ENCODE measurements at places on chromosomes 16 and 17.
A peak's percentile ranks its signal among the peaks of the same experiment; 100 is the strongest.

GRCh38 chr16:57621521-57622271, 6.7 kb upstream of the ADGRG1 start:
- no peak for DNase-seq

- peak; percentile 73 for DNase-seq
These were observed 8.5 kb downstream of the ALOXE3 start for GRCh38 chr17:8109661-8110455.

DNA sequence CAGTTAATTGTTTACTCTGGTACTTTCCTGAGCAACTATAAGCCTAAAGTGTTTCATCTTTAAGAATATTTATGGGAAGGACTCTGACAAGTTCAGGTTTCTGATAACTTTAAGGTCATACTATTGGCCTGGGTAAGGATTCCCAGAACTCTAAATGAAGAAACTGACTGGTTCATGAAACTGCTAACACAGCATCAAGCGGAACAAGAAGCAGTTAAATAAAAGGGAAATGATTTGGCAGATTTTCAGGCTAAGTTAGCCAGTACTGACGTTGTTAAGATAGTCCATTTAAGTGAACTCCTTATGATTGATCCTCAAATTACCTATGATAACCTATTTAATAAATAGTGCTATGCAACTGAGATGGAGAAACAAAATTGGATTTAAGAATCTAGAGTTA, 101.6 kb upstream of the CES5A start:
- no peak for DNase-seq

GRCh38 chr16:11788914-11789313, 8.1 kb downstream of the ZC3H7A start:
- DNase-seq = no peak

DNA sequence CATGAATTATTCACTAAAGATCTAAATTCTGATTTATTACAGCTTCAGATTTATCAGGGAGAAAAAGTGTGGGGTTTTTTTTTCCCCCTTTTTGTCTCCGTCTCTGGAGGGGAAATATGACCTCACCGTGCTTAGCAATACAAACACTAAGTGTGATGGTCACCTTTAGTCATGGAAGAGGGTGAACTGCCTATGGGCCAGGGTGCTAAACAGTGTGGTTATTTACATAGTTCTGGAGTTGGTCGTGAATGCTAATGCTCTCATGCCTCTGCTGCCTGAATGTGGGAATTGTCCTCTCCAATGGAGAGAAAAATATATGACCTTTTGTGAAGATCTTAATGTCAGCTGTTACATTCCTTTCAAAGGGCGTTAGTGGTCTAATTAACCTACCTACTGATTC, 44.8 kb upstream of the MSI2 start:
- DNase-seq = no peak

- DNase-seq = no peak
These were observed 13.7 kb upstream of the ERN2 start for GRCh38 chr16:23726710-23727109.

- DNase-seq = no peak
These were observed 6.4 kb downstream of the KDM6B start for GRCh38 chr17:7840441-7840840.

GRCh38 chr17:50101346-50102163, 6.4 kb downstream of the PDK2 start:
- no peak for DNase-seq

DNA sequence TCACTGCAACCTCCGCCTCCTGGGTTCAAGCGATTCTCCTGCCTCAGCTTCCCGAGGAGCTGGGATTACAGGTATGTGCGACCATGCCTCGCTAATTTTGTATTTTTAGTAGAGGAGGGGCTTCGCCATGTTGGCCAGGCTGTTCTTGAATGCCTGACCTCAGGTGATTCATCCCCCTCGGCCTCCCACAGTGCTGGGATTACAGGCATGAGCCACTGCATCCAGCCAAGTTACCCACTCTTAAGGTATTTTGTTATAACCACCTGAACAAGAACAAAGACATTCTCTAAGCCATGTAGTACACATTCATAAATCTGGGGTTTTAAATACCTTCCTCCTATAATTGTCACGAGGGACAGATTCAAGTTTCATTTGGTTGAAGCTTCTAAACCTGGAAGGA, 12.3 kb upstream of the TMEM170A start:
- DNase-seq = no peak

- no peak for DNase-seq
These were observed 133.4 kb downstream of the MAP2K6 start for GRCh38 chr17:69547947-69548346.

- no peak for DNase-seq
These were observed 6.7 kb downstream of the ALOX12B start for GRCh38 chr17:8080799-8081219.

DNA sequence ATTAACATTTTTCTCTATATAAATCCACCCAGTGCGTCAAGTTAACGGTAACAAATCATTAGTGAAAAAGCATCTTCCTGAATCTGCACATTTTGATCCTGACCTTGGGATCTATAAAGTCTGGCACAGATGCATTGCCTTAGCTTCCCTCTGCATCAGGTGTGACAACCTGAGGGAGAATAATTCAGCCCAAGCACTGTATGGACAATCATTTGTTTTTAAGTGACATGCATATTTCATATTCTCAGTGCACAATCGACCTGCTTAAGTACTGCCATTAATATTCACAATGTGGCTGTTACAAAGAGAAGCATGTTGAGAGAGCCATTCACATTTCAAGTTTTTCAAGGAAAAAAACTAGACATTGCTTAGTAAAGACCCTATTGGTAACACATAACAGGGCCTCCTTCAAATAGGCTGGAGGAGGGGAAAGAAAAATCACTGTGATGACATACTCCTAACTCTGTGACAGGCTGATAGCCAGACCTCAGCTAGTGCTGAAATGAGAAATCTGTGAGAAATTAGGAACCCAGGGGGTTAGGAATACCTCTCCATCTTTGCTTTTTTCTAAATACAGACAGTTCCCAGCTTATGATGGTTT, 505.3 kb upstream of the CDH5 start:
- DNase-seq = no peak

DNA sequence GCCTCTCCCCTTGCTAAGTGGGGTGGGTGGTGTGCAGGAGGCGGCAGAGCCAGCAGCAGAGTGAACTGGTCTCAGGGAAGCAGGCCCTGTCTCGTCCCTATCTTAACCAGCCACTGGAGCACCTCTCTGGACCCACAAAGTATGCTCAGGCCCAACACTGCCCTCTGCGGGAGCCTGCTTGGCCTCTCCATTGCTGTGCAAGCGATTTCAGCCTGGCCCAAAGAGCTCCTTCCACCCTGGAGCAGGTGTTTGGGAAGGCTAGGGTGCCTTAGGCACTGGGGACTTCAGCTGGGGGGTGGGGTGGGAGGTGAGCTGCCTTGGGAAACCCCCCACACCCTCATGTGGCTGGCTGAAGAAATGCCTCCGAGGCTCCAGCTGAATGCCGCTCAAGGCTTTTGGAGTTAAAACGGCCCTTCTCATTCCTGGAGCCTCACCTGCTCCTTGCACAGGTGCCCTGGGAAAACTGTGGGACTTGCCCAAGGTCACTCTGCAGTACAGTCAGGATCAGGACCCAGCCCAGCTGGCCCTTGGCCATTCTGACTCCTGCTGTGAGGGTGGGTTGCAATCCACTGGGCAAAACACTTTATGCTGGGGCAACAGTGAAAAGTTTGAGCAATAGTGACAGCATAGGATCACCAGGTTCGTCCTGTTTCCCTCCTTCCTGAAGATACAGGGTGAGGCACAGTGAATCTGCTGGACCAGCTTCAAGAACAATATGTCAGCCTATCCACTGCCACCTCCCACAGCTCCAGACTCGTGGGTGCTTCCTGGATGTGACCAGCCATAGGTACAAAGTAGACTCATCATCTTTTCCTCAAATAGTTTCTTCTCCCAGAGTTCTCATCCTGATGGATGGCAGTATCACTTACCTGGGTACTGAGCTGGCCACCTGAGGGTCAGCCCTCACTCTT, 5.9 kb upstream of the UBE2O start:
- DNase-seq = no peak

- DNase-seq = no peak
These were observed 3.7 kb upstream of the TMEM231 start for GRCh38 chr16:75559564-75560372.

DNA sequence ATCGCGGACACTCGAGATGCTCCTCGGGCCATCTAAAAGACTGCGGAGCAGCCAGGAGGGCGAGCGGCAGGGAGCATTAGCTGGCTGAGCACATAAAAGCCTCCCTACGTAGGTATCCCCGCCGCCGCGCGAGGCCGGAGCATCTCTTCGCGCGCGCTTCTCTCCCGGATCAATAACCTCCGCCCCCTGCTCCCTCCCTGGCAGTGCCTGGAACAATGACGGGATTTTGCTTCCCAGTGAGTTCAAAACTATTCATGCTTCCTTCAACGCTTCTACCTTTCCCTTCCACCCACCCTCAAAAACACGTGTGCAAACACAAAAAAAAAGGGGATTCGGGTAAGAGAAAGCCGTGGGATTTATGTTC, 984 bp downstream of the CENPV start:
- peak; percentile 5 for DNase-seq

DNA sequence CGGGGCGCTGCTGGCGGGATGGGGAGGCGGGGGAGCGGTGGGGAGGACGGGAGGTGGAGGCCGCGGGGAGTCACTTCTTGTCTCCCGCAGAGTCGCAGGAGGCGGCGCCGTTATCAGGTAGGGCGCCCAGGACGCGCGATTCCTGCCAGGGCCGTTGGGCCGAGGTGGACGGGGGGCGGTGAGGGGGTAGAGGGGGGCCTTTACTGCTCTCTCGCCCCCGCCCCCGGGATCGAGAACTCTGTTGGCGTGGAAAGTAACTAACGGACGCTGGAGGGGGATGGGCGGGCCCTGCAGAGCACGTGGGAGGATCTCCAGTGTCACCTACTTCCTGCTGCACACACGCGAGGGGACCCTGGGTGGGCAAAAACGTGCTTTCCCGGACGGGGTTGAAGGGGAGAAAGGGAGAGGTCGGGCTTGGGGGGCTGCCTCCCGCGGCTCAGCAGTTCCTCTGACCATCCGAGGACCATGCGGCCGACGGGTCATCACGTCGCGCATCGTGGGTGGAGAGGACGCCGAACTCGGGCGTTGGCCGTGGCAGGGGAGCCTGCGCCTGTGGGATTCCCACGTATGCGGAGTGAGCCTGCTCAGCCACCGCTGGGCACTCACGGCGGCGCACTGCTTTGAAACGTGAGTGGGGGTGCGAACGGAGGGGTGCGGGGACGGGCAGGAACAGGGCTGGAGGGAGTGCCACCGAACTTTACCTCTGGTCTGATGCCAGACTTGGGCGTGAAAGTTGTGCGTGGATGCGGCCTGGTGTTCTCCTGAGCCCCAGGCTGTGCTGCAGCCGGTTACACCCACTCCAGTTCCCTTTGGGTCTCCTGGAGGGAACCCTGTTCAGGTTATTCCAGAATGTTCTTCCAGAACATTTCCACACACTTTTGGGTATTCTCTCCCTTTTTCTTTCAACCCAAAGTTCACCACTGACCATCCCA, 569 bp downstream of the PRSS21 start:
- DNase-seq = no peak

DNA sequence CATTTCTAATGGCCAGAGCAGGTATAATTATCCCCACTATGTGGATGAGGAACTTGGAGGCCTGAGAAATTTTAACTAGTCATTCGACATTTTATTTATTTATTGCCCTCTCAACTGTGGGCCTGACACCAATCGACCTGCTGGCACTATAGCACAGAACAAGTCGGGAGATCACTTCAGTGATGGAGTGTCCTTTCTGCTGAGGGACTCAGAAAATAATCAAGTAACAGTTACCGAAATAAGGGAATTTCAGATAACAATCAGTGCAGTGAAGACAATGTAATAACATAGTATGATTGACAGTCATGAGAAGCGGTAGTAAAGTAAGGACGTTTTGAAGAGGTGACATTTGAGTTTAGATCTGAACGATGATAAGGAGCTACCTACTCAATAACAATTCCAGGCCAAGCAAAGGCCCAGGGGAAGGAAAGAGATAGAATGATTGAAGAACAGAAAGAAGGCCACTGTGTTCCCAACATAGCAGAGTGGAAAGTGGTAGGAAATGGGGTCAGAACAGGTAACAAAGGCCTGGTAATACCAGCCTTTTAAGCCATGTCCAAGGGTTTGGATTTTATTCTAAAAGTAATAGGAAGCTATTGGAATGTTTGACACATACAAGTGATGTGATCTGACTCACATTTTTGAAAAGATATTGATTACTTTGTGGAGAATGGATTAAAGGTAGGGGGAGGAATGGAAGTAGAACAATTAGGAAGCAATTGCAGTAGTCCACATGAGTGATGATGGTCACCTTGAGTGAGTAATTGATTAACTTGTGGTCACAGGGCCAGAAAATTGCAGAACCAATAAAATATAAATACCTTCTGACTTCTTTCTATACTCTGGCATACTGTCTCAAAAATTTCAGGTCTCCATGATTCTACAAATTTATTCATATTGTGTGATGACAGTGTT, 1.4 kb downstream of the STXBP4 start:
- DNase-seq = no peak

GRCh38 chr17:66834919-66835454, at the start of gene CACNG5:
Gene CACNG5 (plus strand): TSS chr17:66835117. CDS start chr17:66877333, 42,216 bp downstream.
- DNase-seq = no peak

DNA sequence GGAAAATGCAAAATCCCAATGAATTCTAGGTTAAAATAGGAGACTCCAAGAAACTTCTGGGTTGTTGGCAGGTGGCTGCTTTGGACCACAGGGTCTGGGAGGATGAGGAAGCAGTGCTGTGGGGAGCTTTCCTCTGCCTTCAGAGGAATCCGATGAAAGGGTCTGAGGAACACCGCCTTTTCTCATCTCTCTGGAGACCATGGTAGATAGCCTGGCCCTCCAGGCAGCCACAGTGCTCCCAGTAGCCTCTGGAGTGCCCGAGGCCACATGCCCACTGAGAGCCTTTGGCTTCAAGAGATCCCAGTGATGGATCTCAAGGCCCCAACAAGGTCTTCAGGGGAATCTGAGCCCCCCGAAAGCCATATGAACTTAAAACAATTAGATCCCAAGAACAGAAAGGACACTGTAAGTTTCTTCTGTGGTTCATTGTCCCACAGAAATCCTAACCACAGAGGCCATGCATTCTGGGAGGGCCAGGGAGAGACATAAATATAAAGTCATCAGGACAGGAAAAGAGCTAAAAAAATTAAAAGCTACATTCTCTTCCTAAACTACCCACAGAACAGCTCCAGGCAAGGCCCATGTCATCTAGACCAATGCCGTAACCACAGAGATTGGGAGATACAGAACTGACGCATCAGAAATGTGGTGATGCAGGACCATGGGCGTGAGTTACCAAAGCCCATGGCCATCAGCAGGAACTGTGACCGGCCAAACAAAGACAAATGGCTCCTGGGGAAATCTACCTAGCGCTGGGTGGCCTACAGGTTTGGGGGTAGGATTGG, 24.3 kb downstream of the TK2 start:
- DNase-seq = no peak

Data from activated T-helper 1 cell treated with anti-CD3 and anti-CD28 coated beads, Interleukin-2, amount 50 U/mL, for 16 hours (primary cell).